ENCODE measurements at places on chromosomes 7 and 10.
A peak's percentile ranks its signal among the peaks of the same experiment; 100 is the strongest.

DNA sequence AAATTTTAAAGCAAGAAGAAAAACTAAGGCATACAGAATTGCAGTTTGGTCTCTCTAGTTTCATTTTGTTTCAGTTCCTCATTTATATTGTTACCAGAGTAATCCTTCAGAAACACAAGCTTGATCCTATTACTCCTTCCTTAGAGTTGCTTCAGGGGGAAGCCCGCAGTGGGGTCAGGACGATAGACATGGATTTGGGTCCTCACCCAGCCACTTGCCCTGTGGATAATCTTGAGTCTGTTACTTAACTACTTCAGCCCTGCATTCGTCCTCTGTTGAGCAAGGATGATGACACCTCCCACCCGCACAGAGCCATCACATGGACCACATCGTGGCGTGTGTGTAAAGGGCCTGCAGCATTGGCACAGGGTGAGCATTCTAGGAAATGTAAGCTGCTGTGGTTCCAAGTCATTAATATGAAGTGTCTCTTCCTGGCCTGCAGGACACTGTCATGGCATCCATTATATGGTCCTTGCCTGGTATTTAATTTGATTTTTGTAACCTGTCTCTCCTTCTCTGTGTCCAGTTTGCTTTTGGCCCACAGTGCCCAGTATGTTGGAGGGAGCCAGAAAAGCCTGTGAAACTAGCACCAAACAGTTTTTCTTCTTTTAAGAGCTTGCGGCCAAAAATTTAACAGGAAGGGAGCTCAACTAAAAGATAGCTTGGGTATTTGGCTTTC, 111.2 kb downstream of the EEPD1 start:
- no peak for DNase-seq

DNA sequence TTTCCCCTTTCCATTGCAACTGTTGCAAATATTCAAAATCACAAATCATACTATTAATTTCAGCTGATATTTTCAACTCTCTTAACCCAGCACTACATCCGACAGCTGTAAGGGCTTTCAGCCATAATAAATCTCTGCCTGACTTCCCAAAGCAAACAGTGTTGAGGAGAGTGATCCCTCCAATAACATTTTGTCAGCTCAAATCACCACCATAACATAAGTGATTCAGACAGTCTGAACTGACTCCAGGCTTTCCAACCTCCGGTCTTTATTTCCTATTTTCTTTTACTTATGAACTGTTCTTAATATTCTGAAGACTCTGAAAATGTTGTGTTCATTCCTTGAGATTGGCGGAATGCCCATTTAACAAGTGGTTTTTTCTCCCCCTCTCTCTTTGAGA, 1085.9 kb downstream of the GATA3 start:
- DNase-seq, result no peak

- no peak for DNase-seq
Observed at GRCh38 chr7:134845461-134845860, 66.0 kb downstream of the CALD1 start.

DNA sequence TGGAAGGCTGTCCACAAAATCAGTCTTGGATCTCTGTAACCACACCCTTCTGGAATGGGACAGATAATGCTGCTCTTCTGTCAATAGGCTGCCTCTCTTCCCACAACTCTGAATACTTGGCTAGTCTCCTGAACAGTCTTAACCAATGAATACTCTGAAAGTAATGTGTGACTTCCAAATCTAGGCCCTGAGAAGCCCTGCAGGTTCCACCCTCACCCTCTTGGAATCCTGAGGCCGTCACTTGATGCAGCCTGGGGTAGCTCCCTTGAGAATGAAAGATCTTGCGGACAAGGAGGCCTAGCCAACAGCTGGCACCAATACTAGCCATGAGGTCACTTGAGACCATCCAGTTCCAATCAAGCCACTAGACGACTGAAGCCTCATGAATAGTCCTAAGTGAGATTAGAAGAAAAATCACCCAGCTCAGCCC, 109.2 kb downstream of the ARHGAP12 start:
- DNase-seq, result no peak

GRCh38 chr10:26593896-26594295, 103.6 kb upstream of the PDSS1 start:
- no peak for DNase-seq

GRCh38 chr7:17031906-17032551, 150.2 kb upstream of the AGR3 start:
- no peak for DNase-seq

GRCh38 chr10:108688314-108688713, 1235.0 kb downstream of the XPNPEP1 start:
- no peak for DNase-seq

GRCh38 chr10:33914746-33915145, 580.3 kb upstream of the NRP1 start:
- no peak for DNase-seq

DNA sequence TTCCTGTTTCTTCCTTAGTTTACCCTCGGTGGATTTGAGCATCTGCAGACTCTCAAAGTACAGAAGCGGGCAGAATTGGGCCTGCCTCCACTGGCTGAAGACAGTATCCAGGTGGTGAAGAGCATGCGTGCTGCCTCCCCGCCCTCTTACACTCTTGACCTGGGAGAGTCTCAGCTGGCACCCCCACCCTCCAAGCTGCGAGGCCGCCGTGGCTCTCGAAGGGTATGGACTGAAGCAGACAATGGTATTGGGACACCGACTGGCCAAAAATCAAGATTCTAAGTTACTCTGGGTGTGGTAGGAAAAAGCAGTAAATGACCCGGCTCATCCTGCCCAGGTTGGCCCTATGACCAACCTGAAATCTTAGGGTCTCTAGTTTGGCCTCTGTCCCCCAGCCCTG, 22.2 kb downstream of the STRIP2 start:
- no peak for DNase-seq

DNA sequence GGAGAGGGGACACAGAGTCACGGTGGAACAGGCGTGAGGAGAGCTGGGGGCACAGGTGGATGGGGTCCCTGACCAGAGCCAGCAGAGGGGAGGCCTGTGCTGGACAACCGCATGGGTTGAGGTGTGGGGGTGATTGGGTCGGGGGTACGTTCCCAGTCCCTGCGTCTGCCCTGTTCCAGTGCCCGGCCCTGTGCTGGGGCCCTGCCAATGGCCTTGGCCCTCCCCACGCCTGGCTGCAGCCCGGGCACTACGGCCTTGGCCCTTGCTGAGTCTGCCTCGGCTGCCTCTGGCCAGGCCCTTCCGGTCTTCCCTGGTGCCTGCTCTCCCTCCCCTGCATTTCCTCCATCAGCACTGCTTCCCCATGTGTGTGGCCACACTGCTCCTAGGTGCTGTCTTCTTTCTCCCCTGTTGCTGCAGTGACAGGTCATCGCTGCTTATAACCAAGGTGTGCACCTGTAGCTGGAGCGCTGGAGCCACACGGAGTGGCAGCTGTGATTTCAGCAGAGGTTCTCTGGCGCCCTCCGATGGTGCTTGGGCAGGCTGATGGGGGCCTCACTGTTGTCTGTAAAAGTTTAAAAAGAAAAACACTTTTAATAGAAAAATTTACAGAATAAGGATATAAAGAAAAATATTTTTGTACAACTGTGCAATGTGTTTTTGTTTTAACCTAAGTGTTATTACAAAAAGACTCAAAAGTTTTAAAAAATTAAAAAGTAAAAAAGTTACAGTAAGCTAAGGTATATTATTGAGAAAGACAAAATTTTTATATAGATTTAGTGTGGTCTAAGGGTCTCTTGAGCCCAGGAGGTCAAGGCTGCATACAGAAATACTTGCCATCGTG, 45.2 kb upstream of the BHLHA15 start:
- peak; percentile 57 for DNase-seq

- no peak for DNase-seq
Observed at GRCh38 chr7:55286666-55287065, 78.5 kb upstream of the LANCL2 start.

DNA sequence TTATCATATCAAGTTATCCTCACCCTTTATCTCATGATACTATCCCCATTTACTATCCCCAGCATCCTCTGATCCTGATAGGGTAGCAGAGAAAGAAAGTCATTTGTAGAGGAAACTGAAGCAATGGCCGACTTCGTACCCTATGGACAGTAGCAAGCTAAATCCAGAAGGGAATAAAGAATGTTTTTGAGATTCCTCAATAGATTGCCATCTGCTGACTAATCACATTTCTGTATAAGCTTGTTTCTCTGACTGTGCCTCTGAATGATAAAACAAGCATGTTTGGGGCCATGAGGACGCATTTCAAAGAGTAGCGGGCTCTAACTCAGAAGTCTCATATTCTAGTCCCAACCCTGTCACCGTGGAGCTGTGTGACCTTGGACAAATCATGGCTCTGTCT, 13.2 kb upstream of the FAM107B start:
- no peak for DNase-seq

DNA sequence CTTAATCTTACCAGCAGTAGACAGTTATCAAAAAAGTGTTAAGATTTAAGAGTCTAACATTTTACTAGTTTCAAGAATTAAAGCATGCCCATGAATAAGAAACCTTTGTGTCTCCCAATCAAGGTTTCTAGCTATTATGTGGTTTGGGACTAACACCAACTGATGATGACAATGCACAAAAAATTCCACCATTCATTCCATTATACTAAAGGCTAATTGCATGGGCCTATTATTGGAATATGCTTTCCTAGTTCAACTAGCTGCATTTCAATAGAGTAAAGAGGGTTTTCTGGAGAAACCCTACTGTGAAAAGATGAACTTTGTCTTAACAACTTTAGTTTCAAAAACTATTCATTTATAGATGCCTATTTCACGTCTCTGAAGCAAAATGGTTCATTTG, 44.6 kb downstream of the UBE2H start:
- no peak for DNase-seq

DNA sequence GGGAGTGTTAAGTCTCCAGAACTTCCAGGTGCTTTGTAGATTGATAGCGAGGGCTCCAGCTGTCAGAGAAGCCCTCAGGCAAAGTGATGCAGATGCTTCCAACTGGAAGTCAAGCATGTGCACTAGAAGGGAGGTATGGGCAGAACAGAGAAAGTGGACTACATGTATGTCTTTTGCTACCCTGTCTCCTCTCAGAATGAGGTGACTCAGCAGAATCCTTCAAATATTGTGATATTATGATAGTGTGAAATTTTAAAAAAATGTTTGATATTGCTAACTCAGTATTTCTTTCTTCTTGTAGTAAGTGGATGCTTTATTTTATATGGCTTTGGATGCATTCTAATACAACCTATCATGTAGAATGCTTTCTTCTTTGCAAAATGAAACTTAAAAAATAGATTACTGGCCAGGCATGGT, 138.9 kb upstream of the SVIL start:
- no peak for DNase-seq

DNA sequence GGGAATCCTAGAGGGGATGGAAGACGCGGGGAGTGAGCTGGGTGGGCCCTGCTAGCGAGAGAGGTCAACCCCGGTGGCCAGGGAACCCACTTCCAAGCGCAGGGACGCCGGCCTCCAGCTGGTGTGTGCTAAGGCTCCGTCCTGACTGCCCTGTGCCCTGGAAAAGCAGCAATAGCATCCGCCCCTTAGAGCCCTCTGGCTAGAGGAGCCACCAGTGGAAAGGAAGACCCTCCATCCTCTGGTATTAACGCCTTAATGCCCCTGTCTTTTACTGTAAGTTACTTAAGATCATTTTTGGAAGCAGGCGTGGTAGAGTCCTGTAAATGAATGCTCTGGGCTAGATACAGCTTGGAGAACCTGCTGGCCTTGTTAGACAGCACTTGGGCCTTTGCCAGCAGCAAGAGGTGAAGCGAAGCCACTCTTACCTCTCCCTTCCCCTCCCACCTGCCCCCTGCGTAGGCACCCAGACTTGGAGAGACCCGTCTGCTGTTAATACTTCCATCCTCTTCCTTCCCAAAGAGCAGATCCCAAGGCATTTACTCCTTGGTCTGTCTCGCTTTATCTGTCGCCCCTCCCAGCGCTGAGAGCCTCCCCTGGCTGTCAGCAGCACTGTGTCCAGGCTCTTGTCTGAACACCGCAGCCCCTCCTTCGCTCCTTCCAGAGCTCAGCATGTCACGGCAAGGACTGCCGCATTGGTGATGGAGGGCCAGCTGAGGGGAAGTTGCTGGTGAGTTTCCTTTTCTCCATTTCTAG, 4.6 kb downstream of the REPIN1 start:
- DNase-seq, result no peak

DNA sequence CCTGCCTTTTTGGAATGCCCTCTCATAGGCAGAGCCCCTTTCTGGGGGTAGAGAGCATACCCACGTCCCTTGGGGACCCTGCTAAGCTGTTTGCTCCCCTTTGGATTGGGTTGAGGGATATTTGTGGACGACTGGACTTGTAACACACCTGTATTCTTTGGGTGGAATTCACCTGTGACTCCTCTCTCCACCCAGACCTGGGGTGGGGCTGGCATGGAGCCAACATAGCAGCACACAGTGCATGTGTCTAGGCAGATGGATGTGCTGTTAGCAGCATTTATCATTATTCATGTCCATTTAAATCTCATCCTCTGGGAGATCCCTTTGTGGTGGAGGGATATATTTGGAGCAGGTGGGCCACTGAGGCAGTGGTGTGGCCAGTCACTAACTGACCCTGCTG, 51.0 kb downstream of the CDH23 start:
- no peak for DNase-seq

GRCh38 chr7:131618391-131618790, 62.0 kb upstream of the PODXL start:
- DNase-seq, result no peak

DNA sequence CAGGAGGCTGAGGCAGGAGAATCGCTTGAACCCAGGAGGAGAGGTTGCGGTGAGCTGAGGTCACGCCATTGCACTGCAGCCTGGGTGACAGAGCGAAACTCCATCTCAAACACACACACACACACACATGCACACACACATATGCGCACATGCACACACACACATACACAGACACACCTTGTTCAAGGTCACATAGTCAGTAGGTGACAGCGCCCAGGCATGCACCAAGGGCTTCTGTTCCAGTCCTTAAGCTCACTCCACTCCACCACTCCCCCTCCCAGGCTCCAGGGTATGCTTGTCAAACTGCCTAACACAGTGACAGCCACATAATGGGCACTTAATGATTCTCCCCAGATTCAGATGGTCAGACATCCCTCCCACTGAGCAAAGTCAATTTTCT, 37.0 kb downstream of the KCNMA1 start:
- DNase-seq, result no peak

DNA sequence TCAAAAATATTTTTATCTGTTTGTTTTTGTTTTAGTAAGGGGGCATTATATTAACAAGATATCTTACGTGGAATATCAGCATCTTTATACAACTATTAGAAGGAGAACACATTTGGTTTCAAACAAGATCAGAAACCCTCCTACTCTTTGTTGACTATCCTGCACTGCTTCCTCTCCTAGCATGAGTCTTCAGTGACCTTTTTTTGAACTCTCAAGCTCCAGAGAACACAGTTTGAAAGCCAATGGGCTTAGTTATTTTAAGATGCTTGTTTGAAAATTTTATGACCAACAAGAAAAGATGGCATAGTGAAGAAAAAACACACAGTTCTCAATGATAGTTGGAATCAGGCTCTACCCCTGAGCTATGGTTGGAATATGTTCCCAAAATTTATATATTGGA, 37.2 kb upstream of the RTKN2 start:
- DNase-seq, result no peak

- no peak for DNase-seq
Observed at GRCh38 chr10:106959521-106959920, 205.0 kb downstream of the SORCS1 start.

- no peak for DNase-seq
Observed at GRCh38 chr10:72001033-72001395, 36.8 kb downstream of the CHST3 start.

GRCh38 chr10:89684604-89685003, 16.8 kb upstream of the KIF20B start:
- DNase-seq, result no peak
